Activated CD4-positive, alpha-beta T cell treated with anti-CD3 and anti-CD28 coated beads, Interleukin-2, Interleukin-6, amounts not matched to agents 100 ng/mL and 50 ng/mL, durations not matched to agents 16 hours and 8 hours (primary cell): ENCODE measurements at places on chromosomes 12 and 14.

- DNase-seq = no peak
These were observed 312.9 kb downstream of the ITPR2 start for GRCh38 chr12:26520109-26520508.

GRCh38 chr14:59511916-59512575, 27.7 kb downstream of the JKAMP start:
- DNase-seq = peak; percentile 19

GRCh38 chr12:40953076-40953475, 235.0 kb upstream of the PDZRN4 start:
- no peak for DNase-seq

DNA sequence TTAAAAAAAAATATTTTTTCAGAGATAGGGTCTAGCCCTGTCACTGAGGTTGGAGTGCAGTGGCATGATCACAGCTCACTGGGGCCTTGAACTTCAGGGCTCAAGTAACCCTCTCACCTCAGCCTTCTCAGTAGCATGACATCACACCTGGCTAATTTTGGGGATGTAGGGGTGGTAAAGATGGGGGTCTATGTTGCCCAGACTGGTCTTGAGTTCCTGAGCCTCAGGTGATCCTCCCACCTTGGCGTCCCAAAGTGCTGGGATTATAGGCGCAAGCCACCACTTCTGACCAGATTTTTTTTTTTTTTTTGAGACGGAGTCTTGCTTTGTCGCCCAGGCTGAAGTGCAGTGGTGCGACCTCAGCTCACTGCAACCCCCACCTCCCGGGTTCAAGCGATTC, 80.9 kb downstream of the HECTD1 start:
- DNase-seq = no peak

GRCh38 chr14:90782892-90783291, 33.3 kb downstream of the TTC7B start:
- no peak for DNase-seq

GRCh38 chr12:68422956-68423574, 90.9 kb upstream of the MDM1 start:
- DNase-seq = no peak

DNA sequence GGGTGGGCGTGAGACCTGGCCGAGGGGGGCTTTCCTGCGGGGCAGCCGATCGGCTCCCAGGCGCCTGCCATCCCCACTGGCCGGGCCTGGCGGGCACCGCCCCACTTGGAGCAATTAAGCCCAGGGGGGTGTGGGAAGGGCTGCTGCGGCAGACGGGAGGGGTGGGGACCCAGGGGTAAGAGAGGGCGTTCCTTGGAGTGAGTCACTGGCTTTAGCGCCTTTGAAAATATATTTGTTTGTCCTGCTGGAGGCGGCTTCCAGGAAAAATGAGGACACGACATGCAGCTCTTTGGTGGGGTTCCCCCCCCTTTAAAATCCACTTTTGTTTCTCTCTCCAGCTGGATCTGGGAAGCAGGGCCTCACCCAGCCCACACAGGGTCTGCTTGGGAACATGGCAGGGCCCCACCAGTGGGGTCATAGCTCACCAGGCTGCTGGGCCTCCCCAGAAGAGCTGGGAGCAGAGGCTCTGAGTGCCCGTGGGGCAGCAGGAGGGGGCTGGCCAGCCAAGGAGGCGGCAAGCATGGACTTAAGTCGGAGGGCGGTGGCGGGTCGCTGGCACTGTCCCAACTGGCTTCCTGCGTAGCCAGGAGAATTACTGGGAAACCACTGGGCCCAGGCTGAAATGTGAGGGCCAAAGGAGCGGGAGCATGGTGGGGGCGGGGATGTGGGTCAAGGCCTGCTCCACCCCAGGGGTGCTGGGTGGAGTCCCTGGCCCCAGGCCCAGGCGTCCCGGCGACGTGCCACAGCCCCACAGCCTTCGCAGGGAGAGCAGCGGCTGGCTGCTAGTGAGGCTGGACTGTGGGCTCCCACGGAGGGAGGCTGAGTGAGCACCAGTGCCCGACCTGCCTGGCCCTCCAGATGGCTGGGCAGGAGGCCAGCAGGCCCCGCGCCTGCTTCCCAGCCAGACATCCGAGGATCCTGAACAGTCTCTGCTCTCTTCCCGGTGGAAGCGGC, 128.0 kb downstream of the RFLNA start:
- no peak for DNase-seq

DNA sequence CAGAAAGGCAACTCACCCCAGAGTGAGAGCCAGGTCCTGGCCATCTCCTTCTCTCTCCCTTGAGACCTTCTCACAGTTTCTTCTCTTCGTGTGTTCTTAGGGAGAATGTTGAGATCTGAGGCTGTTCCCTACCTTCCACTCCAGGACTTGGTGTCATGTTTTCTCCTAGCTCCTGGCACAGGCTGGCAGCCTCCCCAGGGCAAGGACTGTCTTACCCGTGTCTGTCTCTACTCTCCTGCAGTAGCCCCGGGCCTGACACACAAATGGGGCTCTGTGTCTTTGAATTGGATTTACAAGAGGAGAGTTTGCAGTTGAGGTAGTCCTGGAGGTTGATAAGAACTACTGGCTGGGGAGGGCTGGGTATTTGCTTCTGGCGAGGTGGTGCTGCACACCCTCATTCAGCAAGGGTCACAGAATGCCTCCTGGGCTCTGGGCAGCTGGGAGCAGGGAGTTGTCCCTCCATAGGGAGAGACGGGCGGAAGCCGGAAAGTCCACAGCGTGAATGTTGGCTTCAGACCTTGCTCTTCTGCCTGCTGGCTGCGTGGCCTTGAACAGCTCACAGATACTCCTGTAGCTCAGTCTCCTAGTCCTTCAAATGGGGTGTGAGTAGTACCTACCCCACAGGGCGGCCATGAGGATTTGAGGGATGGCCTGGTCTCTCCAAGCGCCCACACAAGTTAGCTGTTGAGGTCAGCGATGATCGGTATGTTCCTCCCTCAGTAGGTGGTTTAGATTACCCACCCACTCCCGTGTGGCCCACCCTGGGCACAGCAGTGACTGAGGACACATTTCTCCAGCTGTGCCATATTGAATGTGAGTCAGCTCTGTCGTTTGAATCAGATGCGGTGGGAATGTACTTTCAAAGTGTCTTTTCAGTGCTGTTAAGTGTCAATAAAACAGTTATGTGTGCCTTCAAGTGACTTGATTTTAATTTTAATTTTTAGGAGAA, 10.2 kb downstream of the EP400 start:
- no peak for DNase-seq

GRCh38 chr14:72416892-72417291, 477.0 kb downstream of the DPF3 start:
- DNase-seq = no peak

GRCh38 chr12:92629349-92630065, 73.3 kb upstream of the PLEKHG7 start:
- DNase-seq = no peak

GRCh38 chr14:24368562-24369252, 723 bp downstream of the NFATC4 start:
- DNase-seq = no peak

GRCh38 chr14:46999661-47000060, 348.1 kb upstream of the RPL10L start:
- no peak for DNase-seq

DNA sequence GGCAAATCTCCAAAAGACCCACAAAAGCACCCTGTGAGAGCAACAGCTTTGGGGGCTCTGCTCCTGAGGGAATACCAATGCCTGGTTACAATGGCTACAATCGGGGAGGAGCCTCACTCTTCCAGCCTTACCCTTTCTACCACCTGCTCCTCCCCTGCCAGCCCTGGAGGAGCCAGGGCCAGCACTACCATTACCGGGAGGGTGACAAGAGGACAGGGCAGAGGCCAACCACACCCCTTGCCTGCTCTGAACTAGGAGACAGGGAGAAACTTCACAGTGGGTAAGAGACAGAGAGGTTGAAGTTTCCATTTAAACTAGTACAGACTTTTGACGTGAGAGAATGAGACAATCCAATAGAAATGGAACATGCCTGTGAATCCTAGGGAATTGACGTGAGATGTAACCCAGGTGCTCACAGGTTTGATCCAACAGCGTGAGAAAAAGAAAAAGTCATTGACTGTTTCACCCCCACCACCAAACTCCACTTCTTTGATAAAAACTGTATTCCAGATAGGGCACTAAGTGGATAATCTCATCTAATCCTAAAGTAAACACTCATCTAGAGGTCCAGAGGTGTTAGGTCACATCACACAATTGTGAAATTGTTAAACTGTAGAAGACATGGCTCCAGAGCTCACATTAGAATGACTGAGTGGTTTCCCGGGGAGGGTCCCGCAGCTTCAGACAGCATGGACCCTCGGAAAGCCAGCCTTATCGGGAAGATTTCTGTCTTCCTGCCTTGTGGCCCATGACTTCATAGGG, 8.4 kb upstream of the TC2N start:
- no peak for DNase-seq
